ENCODE measurements at places on chromosomes 7 and 10.

GRCh38 chr7:31192986-31193385 lies 140.9 kb downstream of the ADCYAP1R1 start:
- DNase-seq, result peak; percentile 8

DNA sequence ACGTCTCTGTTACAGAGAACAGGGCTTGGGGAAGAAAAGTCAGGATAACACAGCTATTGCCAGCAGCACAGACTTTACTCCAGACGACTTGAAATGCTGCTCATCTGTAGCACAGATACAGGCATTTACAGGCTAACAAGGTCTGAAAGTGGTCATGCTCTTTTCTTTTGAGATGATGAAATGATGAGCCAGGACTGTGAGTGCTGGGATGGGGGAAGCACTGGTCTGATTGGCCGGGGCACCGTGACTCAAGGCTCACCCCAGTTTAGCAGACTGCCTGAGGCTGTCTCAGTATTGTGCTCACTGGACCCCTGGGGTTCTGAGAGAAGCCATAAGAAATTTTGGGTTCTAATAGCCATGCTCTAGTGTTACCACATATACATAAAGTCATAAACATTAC lies 12.4 kb downstream of the SMKR1 start:
- DNase-seq, result no peak

GRCh38 chr7:117014099-117014656 lies 60.9 kb downstream of the ST7 start:
- DNase-seq, result no peak

DNA sequence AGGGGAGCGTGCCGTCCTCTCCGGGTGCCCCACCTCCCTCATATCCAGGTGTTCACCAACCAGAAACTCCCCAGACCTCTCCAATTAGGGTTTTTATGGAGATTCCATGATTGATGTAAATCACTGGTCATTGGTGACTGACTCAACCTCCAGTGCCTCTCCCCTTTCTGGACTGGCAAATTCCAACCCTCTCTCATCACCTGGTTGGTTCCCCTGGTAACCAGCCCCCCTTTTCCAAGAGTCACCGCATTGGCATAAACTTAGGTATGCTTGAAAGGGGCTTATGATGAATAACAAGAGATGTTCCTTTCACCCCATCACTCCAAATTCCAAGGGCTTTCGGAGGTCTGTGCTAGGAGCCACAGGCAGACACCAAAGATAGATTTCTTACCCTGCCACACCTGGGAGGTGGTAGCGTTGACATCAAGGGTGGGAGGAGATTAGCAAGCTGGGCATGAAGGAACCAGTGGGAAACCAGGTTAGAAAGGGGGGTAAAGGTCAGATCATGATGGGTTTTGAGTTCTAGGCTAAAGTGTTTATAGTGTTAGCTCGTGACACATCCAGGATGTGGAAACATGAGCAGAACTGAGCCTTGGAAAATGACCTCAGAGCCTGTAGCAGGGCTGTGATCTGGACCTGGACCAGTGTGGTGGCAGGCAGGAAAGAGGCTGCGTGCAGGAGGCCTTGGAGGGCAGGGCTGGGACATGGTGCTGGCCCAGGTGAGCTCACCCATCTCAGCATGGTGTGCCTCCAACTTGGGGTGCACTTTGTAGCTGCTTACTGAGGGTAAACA lies 45.1 kb downstream of the CAMK1D start:
- no peak for DNase-seq

GRCh38 chr10:112812586-112812985 lies 137.5 kb upstream of the TCF7L2 start:
- DNase-seq, result no peak

DNA sequence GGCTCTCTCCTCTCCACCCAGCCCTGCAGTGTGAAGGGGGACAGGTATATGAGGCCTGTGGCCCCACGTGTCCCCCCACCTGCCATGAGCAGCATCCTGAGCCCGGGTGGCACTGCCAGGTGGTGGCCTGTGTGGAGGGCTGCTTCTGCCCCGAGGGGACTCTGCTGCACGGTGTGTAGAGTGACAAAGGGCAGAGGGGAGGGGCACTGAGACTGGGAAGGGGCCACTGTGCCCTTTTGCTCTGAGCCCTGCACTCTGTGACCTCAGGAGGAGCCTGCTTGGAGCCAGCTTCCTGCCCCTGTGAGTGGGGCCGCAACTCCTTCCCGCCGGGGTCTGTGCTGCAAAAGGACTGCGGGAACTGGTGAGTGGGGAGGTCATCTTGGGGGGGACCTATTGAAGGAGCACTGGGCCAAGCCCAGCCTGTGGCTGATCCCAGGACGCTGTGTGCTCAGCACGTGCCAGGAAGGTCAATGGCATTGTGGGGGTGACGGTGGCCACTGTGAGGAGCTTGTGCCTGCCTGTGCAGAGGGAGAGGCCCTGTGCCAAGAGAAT lies 15.0 kb upstream of the ZNF467 start:
- no peak for DNase-seq

GRCh38 chr7:99108613-99109012 lies 35.3 kb downstream of the SMURF1 start:
- no peak for DNase-seq

GRCh38 chr10:63123727-63124362 lies 9.3 kb upstream of the NRBF2 start:
- no peak for DNase-seq

Measured in amniotic stem cell (primary cell).